NCI-H1105 (cell line): ENCODE measurements at places on chromosomes 6 and 20.

DNA sequence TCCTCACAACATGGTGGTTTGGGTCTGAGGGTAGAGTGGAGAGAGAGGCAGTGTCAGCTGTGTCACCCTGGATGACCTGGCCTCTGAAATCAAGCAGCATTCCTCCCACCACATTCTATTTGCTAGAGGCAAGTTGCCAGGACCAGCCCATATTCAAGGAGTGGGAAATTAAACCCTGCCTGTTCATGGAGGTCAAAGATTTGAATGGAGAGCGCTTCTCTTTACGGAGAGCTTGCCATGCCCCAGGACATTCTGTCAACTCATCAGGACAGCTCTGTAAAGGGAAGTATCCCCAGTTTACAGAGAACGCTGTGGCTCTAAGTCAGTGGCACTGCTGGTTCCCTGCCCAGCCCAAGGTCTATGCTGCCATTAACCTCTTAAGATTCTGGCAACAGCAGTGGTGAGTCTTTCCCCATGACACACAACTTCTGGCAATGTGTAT, 90.0 kb upstream of the INSM1 start:
- DNase-seq = no peak

- DNase-seq = no peak
Measured at GRCh38 chr6:107057679-107058078, 29.7 kb downstream of the MTRES1 start.

GRCh38 chr6:299104-299980, 7.1 kb downstream of the DUSP22 start:
- no peak for DNase-seq

DNA sequence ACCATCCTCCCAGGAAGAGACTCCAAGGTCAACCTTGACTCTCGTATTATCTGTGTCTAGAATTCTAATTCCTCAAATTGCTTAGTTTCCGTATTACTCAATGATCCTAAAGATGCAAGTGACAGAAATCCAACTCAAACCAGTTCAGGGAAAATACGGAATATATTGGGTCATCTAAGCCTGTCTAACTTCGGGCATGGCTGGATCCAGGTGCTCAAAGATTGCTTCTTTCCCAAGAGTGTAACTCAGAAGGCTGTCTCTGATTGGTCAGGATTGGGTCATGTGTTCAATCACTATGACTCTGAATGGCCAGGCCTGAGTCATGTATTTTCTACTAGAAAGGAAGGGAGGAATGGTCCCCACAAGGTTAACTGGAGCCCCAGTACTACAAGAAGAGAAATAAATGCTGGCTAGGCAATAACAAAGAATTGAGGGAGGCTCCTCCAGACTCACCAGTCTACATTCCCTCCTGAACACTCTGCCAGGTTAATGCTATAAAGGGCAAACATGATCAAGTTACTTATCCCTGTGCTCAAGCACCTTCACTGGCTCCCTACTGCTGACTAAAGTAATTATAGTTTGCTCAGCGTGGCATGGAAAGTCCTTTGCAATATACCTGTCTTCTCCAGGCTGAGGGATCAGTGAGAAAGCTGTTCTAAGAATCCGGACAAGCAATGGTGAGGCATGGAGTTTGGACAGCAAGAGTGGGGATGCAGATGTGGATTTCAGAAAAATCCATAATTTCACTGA, 15.4 kb upstream of the PREX1 start:
- DNase-seq = no peak

DNA sequence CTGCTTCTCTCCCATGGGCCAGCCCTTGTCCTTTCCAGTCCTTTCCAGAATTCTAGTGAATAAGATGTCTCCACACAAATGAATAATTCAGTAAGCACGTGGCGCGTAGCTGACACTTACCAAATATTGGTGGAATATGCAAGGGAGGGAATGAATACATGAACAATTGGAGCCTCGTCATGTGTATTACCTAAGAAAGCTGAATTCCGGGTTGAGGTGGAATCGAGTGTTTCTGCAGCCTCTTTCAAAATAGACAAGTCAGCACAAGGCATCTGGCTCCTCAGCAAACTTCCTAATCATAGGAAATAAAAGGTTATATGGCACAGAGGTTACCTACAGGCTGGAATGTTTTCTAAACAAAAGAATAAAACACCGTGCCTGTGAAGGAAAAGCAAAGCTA, 47.0 kb upstream of the NT5E start:
- DNase-seq = no peak
